ENCODE measurements at places on chromosomes 7 and 10.

DNA sequence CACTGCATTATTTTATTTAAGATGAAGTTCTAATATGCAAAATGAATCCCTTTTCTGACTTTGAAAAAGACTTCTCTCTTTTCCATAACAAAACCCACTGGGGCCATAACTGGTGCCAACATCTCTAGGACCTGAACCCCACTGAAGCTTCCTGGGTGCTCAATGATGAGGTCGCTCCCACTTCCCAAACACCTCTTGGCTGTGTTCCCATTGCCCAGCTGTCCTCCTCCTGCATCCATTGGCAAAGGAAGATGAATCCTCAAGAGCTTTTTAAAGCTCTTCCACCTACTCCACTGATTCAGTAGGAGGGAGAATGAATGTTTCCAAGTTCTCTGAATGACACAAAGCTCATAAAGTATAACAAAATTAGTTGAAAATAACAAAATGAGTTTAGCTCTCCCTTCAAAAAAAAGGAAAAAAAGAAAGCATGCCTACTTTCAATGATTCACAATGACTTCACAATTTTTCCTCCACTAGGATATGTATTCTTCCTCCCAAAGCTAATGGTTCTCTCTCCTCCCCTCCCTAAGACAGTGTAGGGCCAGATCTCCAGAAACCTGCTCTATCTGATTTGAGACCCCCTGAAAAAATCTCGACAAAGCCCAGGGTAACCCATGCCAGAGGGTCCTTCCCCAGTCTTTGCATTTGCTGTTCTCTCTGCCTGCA is 64.8 kb downstream of the SORBS1 start:
- no peak for DNase-seq

DNA sequence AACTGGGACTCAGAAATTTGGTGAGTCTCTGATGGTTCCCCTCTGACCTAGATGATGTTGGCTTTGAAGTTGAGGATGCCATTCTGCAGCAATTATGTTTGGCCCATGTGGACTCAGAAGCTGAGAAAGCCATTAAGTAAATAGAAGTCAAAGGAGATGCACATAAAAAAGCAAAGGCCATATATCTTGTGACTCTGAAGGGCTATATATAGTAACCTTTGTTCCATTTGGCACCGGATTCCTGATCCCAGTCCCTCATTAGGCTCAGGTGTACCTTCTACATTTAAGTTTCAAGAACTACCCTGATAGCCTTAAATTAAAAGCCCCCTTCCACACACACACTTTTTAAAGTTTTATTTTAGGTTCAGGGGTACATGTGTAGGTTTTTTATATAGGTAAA is 50.0 kb upstream of the PDK4 start:
- no peak for DNase-seq

- DNase-seq, result no peak
These were observed 54.5 kb upstream of the LBX1 start for GRCh38 chr10:101283762-101284100.

GRCh38 chr7:85030893-85031292 is 156.0 kb downstream of the SEMA3D start:
- DNase-seq, result no peak

DNA sequence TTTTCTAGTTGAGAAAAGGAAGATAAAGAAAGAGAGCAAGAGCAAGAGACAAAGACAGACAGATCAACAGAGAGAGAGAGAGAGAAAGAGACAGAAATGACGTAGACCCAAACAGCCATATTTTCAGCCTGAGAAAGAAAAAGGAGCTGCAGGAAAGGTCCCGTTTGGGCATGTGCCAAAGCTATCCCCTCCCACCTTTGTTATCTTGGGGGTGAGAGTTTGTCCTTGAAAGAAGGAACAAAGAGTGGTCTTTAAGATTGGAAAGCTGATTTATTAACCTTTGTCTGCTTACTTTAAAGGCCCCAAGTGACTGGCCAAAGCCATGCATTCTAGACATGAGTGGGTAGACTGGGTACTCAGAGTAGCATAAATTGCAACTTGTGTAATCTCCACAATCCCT is 98.2 kb downstream of the AOAH start:
- DNase-seq, result no peak

GRCh38 chr7:50369143-50370026 is 64.9 kb downstream of the IKZF1 start:
- DNase-seq, result no peak

DNA sequence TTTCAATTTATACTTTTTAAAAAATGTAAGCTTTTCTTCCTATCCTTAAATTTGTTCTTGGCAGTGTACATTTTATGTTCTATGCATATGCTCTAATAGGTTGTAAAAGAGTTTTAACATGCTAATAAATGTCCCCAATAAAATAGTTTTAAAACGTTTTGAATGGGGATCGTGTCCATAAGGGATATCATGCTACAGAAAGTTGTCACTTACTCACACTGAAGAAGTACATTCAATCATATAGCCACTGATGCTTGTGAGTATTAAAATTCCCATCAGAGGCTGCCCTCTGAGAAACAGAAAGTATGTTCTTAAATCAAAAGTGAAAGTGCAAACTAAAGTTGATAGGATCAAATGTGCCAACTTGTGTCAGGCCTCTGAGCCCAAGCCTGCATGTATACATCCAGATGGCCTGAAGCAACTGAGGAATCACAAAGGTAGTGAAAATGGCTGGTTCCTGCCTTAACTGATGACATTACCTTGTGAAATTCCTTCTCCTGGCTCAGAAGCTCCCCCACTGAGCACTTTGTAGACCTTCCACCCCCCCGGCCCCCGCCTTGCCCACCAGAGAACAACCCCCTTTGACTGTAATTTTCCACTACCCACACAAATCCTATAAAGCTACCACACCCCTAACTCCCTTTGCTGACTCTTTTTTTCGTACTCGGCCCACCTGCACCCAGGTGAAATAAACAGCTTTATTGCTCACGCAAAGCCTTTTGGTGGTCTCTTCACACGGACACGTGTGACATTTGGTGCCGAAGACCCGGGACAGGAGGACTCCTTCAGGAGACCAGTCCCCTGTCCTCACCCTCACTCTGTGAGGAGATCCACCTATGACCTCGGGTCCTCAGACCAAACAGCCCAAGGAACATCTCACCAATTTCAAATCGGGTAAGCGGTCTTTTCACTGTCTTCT is 877 bp upstream of the NOD1 start:
- DNase-seq, result no peak

GRCh38 chr7:137992550-137993394 is 9.1 kb downstream of the CREB3L2 start:
- DNase-seq, result no peak

DNA sequence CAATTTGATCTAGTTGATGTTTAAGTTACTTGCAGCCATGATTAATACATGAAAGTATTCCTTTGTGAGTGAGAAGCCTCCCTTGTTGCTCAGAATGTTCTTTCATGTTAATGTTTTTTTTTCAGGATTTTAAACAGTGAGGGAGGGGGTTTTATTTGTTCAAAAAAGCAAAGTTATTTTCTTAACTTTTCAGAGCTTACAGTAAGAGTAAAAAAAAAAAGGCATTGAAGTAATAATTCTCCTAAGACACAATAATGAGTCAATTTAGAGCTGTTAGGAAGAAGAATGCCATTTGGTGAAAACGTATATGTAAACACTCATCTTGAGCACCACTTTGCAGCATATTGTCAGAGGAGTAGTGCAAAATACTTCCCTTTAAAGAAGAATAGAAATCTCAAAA is 105.8 kb downstream of the SEMA3A start:
- DNase-seq, result no peak

DNA sequence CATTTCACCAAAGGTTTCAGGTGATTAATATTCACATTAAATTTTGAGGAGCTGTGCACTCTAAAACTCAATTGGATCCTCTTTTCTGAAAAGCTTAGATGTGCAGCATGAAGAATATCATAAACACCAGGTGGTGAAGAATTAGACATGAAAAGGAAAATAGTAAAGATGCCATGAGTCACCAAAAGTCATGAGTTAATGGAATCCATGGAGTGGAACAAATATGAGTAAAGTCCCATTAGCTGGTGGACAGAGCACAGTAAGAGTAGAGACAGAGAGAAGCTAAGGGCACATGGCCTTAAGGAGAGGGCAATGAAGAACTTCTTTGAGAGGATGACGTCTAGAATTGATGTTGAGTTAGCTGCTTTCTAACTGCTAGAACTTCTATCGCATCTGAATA is 271.6 kb downstream of the CSTF2T start:
- DNase-seq, result no peak

- no peak for DNase-seq
These were observed 176.0 kb downstream of the CCDC7 start for GRCh38 chr10:32621969-32622368.

DNA sequence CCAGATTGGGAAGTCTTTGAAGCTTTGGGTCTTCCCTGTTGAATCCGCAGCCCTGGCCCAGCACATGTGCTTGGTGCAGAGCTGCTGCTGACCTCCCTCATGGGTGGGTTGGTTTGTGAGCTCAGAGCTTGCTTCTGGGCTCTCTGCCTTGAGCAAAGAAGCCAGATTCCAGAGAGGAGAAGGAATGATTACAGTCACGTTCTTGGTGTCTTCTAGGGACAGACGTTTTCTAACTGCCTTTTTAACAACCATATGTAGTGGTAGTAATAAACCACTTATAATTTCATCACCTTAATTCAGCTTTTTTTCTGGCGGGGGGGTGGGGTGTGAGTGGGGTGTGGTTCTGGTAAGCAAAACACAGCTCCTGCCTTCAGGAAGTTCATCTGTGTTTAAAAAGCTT is 39.5 kb downstream of the LRMDA start:
- no peak for DNase-seq

DNA sequence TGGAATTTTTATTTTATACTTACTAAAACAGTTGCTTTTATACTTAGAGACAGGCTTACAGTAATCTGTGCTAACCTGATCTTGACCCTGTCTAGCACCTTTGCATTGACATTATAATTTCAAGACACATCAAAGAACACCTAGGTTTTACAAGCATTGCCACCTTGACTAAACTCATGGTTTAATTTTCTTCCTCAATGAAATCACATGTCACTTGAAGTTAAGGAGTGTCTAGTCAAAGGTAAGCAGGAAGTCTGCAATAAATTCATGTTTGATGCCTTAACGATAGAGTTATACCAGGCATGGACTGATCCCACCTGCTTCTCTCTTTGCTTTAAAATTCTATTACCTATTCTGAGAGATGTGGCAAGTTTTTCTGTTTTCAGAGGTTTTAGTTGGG is 62.4 kb downstream of the ZNF800 start:
- no peak for DNase-seq

DNA sequence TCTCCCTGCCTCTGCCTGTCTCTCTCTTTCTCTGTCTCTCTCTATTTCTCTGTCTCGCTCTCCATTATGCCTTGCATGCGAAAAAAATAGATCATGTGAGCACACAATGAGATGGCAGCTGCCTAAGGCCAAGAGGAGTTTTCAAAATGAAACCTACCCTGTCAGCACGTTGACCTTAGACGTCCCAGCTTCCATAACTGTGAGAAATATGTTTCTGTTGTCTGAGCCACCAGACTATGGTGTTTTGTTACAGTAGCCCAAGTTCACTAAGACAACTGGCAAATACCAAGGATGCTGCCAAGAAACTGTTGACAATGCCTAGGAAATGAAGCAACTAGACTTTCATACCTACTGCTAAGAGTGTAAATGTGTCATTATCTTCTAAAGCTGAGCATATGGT is 70.6 kb upstream of the PLXDC2 start:
- no peak for DNase-seq

GRCh38 chr10:117663750-117664149 is 121.2 kb downstream of the EMX2 start:
- no peak for DNase-seq

- no peak for DNase-seq
These were observed 301.5 kb downstream of the ZEB1 start for GRCh38 chr10:31620226-31621151.

- no peak for DNase-seq
These were observed 81.3 kb upstream of the DKK1 start for GRCh38 chr10:52232561-52233350.

DNA sequence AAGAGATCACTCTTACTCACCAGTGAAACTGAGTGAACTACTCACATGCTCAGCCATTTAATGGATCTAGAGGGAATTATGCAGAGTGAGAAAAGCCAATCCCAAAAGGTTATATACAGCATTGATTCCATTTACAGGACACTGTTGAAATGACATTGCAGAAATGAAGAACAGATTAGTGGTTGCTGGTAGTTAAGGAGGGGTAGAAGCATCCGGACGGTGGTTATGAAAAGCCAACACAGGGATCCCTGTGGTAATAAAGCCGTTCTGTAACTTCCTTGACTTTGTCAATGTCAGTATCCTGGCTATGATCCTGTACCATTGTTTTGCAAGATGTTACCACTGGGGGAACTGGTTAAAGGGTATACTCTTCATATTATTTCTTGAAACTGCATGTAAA is 253.4 kb downstream of the USP6NL start:
- no peak for DNase-seq

DNA sequence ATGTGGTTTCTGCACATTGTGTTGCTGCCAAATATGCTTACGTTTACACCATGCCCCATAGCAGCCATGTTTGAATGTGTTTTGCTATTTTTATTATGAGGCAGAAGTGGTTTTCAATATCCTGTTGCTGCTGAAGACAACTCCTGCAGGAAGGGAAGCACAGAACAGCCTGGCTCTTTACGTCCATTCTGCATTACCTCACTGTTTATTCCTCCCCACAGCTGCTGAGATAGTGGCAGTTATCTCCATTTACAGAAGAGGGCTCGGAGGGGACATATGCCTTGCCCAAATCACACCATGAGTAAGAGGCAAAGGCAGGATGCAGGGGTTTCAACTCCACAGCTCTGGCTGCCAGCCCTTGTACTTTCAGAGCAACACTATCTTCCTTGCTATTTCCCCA is 35.3 kb downstream of the PLPP4 start:
- DNase-seq, result no peak

DNA sequence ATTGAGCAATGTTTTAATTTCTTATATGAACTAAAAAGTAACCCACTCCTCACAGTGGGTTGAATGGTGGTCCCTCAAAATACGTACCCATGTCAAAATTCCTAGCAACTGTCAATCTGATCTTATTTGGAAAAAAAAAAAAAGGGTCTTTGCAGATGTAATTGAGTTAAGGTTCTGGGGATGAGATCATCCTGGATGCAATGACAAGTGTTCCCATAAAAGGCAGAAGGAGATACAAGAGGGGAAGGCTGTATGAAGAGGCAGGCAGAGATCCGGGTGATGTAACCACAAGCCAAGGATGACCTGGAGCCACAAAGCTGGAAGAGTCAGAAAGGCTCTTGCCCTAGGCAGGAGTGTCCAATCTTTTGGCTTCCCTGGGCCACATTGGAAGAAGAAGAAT is 516.3 kb upstream of the MKI67 start:
- DNase-seq, result no peak

- DNase-seq, result no peak
These were observed 714.8 kb downstream of the CCSER2 start for GRCh38 chr10:85043207-85043606.

GRCh38 chr10:29012926-29013554 is 275.8 kb upstream of the LYZL1 start:
- no peak for DNase-seq

- DNase-seq, result no peak
These were observed 22.0 kb downstream of the YKT6 start for GRCh38 chr7:44222776-44223261.

DNA sequence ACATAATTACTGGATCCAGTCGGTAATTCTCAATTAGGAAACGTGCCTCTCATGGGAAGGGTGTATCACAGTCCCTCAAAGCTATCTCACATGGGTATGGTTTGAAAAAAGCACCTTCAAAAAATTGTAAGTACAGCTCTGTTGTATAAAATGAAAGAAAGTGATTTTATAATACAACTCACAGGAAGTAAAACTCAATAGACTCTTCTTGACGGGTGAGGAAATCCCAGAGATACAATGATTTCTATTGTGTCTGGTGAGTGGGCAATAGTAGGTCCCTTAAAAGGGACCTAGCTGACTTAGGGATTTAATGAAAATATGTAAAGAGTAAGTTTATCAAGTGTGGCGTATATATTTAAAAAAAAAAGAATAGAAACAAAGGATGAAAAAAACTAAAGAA is 27.0 kb downstream of the TASOR2 start:
- DNase-seq, result no peak
